SHP77 (cell line): ENCODE measurements at places on chromosomes 5 and 9.

DNA sequence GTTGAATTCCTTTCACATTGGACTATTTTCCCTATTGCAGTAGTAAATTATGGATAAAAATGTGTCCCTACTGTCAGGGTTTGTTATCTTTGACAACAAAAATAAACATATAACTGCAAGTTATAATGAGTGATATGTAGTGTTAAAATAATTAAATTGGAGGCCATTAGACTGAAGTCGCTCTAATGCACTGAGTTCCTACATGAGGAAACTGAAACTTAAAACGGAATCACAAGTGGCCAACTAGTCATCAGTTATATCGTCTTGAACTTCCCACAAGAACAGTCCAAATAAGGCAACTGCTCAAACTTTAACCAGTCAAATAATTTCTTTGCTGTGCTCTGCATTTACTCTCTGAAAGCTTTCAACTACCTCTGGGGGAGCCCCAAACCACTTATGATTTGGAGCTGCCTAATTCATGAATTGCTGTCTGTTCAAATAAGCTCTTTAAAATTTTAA lies 2.1 kb upstream of the IFT74 start:
- no peak for DNase-seq

- no peak for DNase-seq
Observed at GRCh38 chr5:170265522-170265921, 32.1 kb downstream of the LCP2 start.

- no peak for DNase-seq
Observed at GRCh38 chr5:166957782-166958181, 1333.7 kb upstream of the WWC1 start.

GRCh38 chr5:61831736-61832135 lies 474.3 kb upstream of the KIF2A start:
- DNase-seq = no peak

- no peak for DNase-seq
Observed at GRCh38 chr9:137349471-137350033, 47.5 kb upstream of the NRARP start.
